NCI-H1694 (cell line): ENCODE measurements at places on chromosomes 7 and 10.

DNA sequence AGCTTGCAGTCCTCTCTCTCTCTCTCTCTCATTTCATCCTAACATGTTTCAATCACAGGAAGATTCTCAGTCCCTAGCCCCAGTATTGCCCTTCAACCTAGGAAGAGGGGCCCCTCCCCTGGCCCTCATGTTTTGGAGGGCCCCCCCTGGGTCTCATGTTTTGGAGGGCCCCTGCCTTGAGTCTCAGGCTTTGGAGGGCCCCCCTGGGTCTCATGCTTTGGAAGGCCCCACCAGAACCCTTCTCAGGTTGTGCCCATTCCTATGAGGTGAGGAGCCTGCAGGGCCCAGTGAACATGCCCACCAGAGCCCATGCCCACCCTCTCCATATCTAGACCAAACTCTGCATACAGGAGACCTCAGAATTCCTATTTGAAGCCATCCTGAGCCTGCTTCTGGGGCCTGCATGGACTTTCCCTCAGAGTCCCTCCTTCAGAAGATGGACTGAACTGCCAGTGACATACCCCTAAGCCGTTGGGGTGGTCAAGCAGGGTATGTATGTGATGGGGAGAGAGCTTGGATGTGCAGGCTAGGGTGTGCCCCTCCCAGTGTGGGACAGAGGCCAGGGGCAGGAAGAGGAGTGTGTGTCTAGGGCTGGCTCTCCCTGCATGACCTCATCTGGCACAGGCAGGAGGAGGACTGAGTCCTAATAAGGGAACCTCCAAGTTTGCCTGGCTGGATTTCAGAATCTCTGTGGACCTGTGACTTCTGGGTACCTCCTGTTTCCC, 8.1 kb upstream of the VDAC2 start:
- no peak for DNase-seq

DNA sequence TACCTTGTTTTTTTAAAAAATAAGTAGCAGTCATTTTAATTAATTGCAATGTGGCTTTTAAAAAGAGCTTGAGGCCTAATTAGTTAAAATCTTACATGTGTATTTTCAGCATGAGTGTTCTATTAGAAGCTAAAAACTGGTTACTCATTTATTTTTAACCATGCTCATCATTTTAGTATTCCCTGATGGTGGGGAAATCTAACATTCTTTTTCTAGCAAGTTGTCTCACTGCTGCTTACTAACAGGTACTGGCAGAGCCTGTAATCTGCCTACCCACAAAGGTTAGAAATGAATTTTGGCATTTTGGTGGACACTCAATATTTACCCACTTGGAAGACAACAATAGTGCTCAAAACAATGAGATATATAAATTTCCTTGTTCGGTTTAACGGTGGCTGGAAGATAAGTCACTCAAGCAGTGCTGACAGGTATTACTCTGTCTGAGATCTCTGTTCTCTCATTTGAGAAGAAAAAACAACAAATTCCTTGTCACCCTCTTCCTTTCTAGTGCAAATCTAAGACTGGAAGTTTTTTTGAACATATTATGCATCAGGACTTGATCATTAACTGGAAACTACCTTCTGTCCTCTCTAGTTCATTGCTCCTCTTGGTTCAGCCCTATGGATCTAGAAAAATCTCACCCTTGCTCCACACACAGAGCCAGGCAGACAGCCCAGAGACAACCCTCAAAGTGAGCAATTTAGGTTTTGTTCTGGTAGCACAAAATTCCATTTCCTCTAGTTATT, 83.3 kb downstream of the VWDE start:
- DNase-seq, result no peak

GRCh38 chr10:15046626-15047025, 2.9 kb downstream of the OLAH start:
- DNase-seq, result no peak

GRCh38 chr7:20310963-20311742, 19.5 kb upstream of the ITGB8 start:
- no peak for DNase-seq

DNA sequence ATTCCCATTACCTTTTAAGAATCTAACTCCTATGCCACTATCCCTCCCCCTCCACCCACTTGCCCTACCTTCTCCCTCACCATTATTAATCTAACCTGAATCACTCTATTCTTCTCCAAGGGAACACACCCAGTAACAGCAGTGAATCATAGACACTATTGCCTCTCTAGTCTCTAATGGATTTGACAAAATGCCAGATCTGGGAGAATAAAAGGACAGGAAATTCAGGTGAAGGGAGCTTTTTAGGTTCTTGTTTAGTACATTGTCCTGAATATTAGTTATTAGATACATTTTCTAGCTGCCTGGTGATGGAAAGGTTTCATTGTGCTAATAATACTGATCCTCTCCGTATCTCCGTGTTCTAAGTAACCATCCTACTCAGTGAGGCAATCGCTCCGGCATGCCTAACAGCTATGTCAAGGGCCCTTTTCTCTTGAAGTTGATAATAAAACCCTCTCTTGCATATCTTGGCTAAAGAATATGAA, 4.1 kb upstream of the SFR1 start:
- DNase-seq, result no peak

DNA sequence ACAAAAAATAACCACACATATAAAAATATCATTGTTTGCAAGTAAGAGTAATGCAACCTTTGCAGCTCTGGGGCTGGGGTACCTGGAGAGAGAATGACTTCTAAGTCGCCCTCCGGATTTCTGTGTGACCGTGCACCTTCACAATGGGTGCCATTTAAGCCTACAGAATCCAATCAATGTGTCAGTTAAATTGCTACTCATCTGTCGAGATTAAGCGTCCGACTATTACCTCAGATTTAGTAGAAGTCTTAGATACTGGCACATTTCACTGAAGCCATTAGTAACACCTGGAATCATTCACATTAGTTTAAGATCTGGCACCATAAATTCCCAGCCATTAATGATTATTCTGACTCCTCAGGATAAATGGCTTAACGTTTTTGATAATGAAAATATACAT, 507.3 kb upstream of the MGMT start:
- DNase-seq, result no peak

GRCh38 chr10:30227481-30227880, 121.6 kb downstream of the MTPAP start:
- DNase-seq, result no peak

DNA sequence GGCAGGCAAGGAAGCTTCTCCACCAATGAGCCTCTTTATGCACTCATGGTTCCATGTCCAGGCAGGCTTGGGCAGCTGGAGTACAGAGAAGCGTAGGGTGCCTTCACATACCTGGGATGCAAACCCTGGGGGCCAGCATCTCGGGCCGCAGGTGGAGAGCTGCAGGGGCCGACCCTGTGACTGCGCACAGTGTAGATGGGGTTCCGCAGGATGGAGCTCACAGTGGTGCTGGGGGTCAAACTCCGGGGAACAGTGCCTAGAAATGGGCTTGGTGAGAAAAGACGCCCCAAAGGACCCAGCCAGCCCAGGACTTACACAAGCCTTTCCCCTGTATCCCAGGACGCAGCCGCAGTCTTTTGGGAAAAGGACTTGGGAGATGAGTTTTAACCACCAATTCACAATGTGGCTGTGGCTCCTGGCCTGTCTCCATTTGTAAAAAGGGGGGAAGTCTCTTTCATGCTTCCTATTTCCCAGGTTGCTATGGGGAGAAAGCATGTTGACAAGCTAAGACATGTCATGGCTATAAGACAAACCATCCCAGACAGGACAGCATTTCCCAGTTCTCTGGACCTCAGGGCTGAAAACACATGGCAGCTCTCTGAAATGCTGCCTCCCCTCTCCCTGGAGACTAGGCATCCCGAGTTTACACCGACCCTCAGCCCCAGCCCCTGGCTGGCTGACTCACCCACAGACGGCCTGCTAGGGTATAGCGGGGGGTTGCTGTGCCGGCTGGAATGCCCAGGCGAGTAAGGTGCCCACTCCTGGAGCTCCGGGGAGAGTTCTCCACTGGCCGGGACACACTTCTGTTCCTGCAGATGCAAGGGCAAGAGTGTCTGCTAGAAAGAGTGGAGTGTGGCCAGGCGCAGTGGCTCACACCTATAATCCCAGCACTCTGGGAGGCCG, 107.1 kb downstream of the DLG5 start:
- no peak for DNase-seq

DNA sequence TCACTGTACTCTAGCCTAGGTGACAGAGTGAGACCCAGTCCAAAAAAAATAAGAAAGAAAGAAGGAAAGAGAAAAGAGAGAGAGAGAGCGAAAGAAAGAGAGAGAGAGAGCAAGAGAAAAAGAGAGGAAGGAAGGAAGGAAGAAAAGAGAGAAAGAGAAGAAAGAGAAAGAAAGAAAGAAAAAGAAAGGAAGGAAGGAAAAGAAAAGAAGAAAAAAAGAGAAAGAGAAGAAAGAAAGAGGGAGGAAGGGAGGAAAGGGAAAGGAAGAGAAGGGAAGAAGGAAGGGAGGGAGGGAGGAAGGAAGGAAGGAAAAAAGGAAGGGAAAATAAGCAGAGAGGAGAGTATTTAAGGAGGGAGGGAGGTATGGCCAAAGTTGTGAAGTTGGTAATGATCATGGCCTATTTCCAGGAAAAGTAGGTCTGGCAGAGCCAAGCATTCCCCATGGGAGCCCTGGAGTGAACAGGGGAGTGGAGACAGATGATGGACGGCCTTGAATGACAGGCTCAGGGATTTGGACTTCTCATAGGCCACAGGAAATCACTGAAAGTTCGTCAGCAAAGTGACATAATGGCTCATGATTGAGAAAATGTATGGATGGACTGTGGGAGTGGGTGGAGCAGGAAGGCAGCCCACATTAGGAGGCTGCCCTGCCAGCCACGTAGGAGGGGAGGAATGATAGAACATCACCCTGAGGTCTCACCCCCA, 44.8 kb upstream of the CUX1 start:
- DNase-seq, result no peak

DNA sequence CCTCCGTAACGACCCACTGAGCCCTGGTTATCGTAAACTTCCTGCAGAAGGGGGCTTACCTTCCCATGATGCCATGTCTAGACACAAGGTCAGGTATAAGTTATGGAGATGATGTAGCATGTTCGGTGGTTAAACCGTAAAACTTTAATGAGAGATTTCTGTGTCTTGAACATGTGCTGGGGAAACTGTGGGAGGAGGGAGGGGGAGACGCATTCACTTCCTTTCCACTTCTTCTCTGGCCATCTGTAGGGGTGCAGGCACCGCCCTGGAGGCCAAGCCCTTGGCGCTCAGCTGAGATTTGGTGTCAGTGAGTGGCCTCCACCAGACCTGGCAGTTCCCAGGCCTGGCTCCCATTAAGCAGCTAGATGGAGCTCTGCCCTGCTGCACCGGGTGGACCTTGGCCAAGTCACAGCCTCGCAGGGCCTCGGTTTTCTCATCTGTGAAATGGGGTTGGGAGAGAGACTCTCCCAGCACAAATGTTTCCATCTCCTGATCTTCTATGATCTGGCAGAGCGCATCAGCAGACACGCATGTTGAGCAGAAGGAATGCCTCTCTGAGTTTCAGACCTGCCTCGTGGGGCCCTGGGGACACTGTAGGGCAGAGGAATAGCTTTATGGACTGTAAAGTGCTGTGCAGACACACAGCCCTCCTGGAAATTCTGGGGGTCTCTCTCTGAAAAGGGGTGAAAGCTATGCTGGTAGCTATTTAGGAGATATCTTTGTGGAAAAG, 106.0 kb downstream of the COL26A1 start:
- no peak for DNase-seq

DNA sequence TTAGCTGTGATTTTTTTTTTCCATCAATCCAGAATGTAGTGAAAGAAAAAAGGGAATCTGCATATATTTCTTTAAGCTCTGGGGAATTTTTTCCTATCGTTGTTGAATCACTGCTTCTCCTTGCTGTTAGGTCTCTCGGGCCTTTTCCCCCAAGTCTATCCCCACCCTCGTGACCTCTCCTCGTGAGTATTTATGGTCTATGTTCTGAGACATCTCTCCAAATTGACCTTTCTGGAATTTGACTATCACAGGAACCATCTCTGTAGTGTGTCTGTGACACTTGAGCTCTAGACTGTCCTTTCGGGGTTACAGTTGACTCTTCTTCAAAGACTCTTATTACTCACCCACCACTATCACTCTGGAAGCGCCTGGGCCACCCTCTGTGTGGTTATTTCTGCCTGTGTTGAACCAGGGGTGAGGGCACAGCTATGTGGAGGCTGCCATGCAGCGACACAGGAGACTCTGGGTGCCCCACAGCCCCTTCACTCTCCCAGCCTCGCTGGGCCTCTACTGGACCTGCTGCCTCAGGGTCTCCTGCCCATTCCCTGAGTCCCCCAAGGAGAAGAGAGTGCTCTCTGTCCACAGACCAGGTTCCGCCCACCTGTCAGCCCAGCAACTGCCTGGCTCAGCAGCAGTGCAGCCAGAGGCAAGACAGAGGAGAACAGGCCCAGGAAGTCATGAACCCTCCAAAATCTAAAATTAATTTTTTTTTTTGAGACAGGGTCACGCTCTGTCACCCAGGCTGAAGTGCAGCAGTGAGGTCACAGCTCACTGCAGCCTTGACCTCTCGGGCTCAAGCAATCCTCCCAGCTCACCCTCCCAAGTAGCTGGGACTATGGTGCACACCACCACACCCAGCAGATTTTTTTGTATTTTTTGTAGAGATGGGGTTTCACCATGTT, 45.7 kb upstream of the PTPRN2 start:
- no peak for DNase-seq

- peak; percentile 29 for DNase-seq
These were observed 236.2 kb downstream of the DNAJB9 start for GRCh38 chr7:108805808-108806397.

GRCh38 chr10:60048091-60048501, 141.7 kb upstream of the CCDC6 start:
- DNase-seq, result no peak

GRCh38 chr10:113562069-113562468, 9.2 kb downstream of the HABP2 start:
- DNase-seq, result no peak

GRCh38 chr7:135748770-135749169, at the start of gene FAM180A:
Gene FAM180A (minus strand): TSS chr7:135748813. CDS start chr7:135748580, 233 bp downstream.
- no peak for DNase-seq

GRCh38 chr10:44607116-44607515, 222.2 kb upstream of the CXCL12 start:
- no peak for DNase-seq

- no peak for DNase-seq
These were observed 279.3 kb upstream of the SORCS1 start for GRCh38 chr10:107443813-107444212.

DNA sequence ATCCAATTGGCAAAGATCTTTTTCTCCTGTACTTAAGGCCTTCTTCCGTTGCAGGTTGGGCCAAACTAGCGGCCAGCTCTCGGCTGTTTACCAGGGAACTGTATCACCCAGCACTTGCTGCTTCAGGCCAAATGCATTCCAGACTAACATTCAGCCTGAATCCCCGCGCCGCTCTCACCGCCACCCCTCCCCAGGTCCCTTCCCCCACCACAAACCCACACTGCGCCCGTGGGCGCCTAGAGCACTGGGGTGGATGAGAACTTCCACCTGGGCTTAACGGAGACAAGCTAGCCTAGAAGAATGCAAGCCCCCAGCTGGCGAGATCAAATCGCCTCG, 676 bp downstream of the TCAF1 start:
- no peak for DNase-seq

- no peak for DNase-seq
These were observed 278.4 kb downstream of the ANKRD30A start for GRCh38 chr10:37403776-37404175.

- DNase-seq, result no peak
These were observed 262.9 kb downstream of the TCERG1L start for GRCh38 chr10:131048606-131049005.

GRCh38 chr7:155381852-155382801, 75.8 kb upstream of the EN2 start:
- no peak for DNase-seq
